ENCODE measurements at places on chromosomes 4 and X.

DNA sequence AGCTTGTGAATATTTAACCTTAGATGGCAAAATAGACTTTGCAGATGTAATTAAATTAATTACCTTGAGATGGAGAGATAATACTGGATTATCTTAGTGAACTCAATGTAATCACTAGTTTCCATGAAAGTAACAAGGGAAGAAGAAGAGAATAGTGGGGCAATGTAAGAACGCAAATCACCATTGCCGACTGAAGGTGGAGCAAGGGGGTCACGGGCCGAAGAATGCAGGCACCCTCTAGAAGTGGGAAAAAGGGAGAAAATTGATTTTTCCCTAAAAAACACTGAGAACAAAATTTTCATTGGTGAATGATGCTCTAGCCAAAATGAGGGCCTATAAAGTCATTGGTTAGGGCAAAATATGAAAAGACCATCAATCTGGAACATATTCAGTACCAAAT lies 375.6 kb upstream of the EPHA5 start:
- DNase-seq = no peak

- DNase-seq = no peak
These were observed 29.0 kb downstream of the WDFY3 start for GRCh38 chr4:84937381-84937977.

DNA sequence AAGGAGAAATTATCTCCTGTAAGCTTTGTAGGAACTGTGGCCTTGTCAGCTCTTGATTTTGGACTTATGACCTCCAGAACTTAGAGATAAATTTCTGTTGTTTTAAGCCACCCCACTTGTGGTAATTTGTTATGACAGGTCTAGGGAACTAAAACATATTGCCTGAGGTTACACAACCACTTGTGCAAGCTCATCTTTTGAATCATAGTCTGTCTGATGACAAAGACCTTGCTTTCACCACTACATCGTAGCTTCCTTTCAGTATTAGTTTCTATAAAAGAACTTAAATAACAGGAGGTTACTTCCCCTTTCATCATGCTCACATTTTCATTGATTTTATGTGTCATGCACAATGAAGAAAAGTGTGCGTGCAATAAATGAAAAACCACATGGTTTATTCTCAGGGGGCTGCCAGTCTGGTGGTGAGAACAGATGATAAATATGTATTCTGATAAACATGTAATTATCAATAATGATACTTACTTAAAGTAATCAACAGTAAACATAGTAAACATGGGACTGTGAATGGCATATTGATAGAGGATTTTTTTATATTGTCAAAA lies 690.0 kb upstream of the HS3ST1 start:
- DNase-seq = no peak

- DNase-seq = no peak
These were observed 71.8 kb downstream of the HMGB2 start for GRCh38 chr4:173262375-173262774.

DNA sequence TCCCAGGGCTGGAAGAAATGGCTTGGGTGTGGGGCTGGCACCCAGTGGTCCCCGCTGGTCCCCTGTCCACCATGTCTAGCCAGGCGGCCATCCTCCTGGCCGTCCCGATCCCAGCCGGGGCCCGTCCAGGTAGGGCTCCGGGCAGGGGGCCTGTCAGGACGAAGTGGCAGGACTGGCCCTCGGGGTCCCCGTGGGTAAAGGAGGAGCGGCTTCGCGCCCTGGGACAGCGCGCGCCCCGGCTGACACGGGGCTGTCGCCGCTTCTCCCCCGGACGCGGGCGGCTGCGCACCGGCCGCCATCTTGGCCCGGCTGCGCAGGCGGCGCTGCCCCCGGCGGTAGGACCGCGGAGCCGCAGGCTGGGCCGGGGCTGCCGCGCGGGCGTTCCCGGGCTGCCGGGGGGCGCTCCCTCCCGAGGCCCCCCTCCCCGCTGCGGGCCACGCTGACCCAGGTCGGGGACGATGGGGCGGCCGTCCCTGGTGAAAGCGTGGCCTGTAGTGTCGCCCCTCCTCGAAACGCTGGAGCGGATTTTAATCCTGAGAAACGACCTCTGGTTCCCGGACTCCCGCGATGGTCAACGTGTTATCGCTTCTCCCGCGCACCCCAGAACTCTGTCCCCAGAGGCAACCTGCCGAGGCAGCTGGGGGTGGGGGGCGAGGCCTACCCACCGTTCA lies 60.4 kb upstream of the BCOR start:
- DNase-seq = peak; percentile 53

- DNase-seq = peak; percentile 90
These were observed 16.8 kb downstream of the PTTG2 start for GRCh38 chr4:37976991-37977470.

- no peak for DNase-seq
These were observed 452.2 kb downstream of the PCDH11X start for GRCh38 chrX:92231391-92231790.

DNA sequence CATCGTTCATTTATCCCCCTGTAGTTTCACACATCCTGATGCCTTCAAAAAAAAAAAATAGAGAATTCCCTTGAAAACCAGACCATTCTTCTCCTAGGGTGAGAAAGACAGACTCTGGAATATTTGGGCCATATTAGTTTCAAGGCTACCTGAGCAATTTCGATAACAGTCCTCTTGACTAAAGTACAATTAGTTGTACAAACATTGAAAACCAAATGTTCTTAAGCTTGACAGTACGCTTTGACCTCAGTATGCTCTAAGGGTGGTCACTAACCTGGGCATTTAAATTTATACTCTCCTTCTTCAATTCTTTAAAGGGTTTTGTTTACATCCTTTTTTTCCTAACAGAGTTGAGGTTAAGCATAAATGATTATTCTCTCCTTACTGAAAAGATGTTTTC lies 364.6 kb upstream of the FTHL17 start:
- no peak for DNase-seq

- DNase-seq = peak; percentile 46
These were observed 644.1 kb downstream of the MID1IP1 start for GRCh38 chrX:39445336-39445735.

DNA sequence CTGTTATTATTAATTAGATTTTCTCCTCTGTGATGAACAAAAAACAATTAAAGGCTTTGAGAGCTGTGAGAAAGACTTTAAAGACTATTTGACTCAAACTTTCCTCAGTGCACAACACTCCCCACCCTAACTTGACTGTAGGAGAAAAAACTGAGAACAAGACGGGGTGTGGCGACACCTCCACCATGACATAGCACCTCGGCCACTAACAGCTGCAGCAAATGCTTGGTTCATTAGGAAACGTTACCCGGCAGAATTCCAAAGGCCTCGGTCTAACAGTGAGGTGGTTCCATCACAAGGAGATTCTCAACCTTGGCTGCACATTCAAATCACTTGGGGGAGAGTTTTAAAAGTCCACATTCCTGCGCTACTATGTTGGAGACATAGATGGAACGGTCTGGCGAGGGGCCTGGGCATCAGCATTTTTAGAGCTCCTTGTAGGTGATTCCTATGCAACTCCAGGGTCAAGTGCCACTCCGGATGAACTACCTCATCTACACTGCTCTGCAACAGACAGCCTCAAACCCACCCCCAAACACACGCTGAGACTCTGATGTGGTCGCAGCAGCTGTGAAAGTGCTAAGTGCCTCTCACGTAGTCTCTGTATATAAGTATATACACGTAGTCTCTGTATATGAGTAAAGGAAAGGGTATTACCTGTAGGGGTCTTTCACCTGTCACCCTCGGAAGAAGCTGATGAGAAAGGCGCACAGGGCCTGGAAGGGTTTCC lies 1.0 kb downstream of the FGFBP2 start:
- DNase-seq = no peak

DNA sequence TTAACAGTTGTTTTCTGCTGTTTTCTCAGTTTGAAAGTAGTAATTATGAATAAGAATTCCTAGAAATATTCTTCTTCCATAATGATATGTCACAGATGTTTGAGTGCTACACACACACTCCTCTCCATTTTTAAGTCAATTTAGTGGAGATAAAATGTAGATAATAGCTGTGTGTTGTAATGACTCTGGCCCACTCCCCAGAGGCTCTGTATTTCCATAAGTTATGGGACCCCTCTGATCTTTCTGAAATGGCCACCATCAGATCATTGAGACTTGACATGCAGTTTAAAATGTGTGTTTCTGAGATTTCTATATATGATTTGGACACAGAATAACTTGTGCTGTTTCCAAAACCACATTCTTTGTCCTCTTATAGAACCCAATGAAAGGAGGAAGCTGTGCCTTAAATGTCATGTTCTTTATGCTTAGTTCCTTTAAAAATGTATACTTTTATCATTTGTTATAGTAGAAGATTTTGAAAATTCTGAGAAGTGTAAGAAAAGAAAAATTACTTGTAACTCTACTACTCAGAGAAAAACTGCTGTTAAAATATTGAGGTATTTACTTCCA lies 46.4 kb downstream of the GAB1 start:
- no peak for DNase-seq

DNA sequence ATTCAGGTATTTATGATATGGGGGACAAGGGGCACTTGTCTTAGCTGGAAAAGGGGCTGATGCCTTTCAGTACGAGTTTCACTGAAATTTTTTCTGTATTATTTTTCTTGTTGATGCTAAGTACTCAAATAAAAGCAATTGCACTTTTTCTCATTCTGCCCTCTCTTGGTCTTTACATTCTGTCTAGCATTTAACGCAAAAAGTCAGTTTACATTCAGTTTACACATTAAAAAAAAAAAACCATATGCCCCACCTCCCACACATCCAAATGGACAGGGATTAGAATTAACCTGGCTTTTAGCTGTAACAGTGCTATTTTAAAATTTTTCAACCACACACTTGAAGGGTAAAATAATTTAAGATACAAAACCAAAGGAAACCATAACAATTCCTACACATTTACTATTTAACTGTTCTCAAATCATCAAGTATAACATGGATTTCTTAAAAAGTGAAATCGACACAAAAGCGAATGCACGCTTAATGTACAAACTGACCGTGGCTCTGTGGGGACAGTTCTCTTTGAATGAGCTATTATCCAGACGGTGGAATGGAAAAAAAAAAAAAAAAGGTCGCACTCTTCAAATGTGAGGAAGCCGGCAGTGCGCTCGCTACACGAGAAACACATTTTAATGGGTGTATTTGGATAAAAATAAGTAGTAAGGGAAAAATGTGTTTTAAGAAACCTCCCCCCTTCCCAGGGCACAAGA lies 1.4 kb downstream of the AMMECR1 start:
- DNase-seq = no peak

DNA sequence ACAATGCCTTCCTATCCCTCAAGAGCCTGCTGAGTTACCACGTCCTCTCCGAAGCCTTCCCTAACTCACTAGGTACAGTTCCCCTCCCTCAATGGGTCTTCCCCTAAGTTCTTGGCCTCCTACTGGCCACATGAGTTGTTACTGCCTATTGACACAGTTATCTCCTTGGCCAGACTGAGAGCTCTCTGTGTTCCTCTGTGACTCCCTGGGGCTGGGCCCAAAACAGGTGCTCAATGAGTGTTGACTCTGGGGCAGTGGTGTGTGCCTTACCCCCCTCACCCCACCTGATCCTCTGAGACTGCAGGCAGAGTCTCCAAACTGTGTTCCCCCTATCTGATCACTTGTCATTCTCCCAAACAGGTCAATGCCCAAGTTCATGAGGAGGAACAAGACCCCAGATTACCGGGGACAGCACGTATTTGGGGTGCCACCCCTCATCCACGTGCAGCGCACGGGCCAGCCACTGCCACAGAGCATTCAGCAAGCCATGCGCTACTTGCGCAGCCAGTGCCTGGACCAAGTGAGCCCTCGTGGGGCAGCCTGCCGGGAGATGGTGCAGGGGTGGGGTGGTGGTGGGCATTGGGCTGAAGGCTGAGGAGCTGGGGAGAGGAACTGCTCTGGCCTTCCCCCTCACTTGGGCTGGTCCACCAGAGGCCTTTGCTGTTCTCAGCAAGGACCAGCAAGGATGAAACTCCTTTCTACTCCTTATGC lies 72.6 kb downstream of the STARD8 start:
- no peak for DNase-seq

DNA sequence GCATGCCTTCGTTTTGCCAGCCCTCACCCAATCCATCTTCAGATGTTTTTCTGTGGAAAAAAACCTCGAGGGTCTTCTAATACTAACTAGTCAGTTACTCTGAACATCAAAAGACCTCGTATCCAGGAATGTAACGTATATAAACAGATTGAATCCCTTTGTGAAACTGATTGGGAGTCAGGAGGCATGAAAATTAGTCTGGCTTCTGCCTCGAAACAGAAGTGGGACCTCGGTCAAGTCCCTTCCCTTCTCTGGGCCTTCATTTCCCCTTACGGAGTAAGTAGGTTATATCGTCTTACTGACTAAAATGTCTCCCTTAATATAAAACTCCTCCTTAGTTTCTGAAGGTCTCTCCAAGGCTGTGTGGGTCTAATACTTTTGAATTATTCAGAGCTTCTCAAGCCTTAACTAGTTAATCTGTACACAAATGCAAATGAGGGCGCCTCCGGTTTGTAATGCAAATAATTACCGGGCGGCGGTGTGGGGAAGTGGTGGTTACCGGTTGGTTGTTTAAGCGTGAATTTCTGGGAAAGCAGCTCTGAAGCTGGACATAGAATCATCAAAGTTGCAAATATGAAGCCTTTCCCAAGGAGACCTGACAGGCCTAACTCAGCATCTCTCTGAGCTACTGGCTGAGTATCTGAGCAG lies 11.4 kb upstream of the NKRF start:
- DNase-seq = no peak

DNA sequence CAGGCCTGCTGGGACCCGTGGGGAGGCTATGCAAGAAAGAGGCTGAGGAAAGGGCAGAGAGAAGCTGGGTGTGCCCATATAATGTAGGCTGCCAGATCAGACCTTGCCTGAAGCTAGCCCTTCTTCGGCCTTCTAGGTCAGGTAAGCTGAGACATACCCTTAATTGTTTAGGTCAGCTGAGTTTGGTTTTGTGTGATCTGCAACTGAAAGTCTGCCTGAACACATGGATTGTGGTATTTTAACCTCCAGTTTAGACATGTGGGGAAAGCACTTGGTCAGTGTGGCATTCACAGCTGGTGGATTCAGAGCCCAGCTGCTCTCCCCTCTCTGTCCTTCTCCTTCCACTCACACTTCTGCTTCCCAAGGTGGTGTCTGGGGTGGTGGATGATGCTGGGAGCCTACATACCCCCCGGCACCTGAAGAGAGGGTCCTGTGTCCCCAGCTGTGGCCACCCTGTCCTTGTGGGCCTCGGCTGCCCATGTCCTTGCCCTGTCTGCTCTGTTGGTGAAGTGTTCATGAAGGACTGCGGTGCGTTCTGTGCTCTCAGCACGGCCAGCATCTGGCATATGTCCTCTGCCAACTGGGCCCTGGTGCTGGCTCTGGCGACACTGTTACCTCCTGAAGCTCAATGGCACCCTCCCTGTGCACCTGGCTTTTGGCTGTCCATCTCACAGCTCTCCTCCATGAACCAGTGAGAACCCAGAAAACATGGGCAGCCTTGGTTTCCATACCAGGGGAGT lies 82.1 kb downstream of the NAT8L start:
- DNase-seq = no peak

DNA sequence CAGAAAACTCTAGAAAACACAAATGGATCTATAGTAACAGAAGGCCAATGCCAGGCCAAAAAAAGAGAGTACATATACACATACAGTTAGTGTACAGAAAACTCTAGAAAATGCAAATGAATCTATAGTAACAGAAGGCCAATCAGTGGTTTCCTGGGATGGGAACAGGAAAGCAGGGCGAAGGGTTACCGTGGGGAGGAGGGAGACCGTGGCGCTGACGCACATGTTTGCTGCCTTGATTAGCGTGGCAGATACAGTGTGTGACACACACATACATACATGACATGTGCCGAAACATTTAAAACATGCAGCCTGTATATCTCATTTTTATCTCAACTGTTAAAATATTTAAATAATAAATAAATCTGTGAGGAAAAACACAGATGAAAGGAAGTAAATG lies 14.7 kb downstream of the GAK start:
- DNase-seq = no peak
